ENCODE measurements at places on chromosomes 5 and 9.

DNA sequence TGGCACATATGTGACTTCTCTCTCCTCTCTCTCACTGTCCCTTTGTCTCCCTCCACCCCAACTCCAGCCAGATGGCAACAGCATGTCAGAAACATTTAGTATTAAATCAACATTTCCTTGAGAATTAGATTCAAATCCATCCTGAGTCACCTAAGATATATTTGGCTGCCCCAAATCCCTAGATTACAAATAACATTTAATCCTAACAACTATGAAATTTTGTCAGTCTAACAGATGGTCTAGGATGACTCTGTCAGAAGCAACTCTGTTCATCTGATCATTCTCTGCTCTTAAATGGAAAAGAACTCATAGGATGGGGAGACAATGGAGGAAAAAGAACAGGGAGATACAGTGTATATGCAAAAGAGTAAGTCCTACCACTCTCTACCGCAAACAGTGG is 201.2 kb downstream of the TSSK1B start:
- no peak for DNase-seq

- DNase-seq = no peak
Observed at GRCh38 chr5:119342406-119342805, 13.4 kb upstream of the TNFAIP8 start.

GRCh38 chr5:132394667-132395259 is 25.3 kb downstream of the SLC22A5 start:
- no peak for DNase-seq

GRCh38 chr9:11946531-11946930 is 746.7 kb upstream of the TYRP1 start:
- no peak for DNase-seq

GRCh38 chr9:86652736-86653135 is 294.6 kb downstream of the GAS1 start:
- no peak for DNase-seq

DNA sequence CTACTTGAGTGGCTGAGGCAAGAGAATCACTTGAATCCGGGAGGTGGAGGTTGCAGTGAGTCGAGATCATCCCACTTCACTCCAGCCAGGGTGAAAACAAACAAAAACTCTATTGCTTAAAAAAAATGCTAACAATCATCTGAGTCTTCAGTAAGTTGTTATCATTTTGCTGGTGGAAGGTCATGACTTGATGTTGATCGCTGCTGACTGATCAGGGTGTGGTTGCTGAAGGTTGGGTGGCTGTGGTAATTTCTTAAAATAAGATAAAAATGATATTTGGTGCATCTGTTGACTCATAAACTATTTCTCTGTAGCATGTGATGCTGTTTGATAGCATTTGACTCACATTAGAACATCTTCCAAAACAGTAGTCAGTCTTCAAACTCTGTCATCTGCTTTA is 349.4 kb upstream of the PAPPA start:
- no peak for DNase-seq

- no peak for DNase-seq
Observed at GRCh38 chr5:95871146-95871806, 48.8 kb upstream of the GLRX start.

- no peak for DNase-seq
Observed at GRCh38 chr5:90626493-90626892, 67.9 kb downstream of the ADGRV1 start.

DNA sequence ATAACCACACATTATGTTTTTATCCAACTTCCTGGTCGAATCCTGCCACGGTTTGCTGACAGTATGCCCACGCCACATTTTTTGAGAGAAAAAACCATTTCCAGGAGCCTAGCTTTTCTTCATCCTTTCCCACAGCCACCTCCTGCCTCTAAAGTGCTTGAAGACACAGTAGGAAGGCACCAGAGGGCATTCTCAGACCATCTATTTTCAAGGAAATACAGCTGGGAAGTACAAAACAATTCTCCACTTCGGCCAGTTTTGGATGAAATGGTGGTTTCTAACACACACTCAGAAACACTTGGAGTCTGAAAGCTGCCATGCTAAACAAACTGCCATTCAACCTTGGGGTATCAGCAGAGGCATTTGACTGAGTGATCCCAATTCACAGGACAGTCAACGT is 86.3 kb upstream of the RPS23 start:
- DNase-seq = no peak

DNA sequence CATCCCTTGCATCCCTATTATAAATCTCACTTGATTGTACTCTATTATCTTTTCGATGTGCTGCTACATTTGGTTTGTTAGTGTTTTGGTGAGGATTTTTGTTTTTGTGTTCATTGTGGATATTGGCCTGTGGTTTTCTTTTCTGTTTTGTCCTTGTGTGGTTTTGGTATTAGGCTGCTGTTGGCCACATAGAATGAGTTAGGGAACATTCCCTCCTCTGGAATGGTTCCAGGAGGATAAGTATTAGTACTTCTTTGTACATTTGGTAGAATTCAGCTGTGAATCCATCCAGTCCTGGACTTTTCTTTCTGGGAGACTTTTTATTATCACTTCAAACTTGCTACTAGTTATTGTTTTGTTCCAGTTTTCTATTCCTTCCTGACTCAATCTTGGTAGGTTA is 287.2 kb downstream of the CWC27 start:
- no peak for DNase-seq

DNA sequence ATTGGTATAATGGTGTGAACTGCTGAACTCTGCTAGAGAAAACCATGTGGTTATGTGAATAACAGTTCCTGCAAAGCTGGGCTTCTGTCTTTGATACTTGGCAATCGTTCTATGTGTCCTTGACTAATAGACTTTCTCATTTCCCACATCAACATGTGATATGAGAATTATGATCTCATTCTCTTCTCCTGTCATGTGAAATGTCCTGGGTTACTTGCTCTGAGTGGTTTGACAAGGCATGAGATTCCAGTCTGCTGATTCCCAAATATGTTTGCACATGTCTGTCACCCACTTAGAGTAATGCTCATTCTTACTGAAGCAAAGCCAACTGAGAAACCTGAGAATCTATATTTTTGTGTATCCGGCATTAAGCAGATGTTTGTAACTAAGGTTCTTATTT is 141.2 kb downstream of the PARP8 start:
- no peak for DNase-seq

DNA sequence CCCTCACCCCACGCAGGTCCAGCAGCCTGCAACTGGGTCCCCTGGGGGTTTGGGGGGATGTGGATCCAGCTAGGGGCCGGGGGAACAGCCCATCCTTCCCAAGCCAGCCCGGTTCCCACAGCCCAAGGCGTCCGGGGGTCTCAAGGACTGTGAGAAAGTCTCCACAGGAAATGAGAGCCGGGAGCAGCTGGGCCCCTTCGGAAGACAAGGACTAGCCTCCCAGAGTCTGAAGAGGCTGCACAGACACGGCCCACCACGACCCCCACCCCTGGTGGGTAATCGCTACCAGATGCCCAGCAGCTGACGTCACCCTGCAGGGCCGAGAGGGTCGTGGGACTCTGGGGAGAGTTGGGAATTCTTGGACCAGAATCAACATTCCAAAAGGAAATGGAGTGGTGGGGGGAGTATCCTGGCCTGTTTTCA is 10.5 kb downstream of the SH2D3C start:
- DNase-seq = no peak

- no peak for DNase-seq
Observed at GRCh38 chr5:3598769-3599211, 3.2 kb downstream of the IRX1 start.

GRCh38 chr5:15737036-15737821 is 237.2 kb downstream of the FBXL7 start:
- no peak for DNase-seq

GRCh38 chr5:42089705-42090104 is 164.6 kb downstream of the FBXO4 start:
- no peak for DNase-seq

DNA sequence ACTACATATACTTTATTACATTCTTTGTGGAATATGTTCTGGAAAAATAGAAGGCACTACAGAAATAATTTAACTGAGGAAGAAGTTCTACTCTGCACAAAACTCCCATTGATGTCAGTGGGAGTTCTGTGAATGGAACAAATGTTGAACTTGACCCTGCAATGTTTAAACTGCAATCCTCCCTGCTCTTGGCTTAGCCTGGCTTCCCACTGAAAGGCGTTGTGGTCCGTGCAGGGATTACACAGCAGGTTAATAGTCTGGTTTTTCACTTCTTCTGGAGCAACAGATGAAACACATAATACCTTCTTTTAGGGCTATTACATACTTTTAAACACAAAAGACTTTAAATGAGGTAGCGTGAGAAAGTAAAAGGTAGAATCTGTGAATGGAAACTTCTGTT is 12.9 kb upstream of the ERBIN start:
- no peak for DNase-seq

GRCh38 chr9:83701769-83702168 is 6.0 kb downstream of the UBQLN1 start:
- no peak for DNase-seq

DNA sequence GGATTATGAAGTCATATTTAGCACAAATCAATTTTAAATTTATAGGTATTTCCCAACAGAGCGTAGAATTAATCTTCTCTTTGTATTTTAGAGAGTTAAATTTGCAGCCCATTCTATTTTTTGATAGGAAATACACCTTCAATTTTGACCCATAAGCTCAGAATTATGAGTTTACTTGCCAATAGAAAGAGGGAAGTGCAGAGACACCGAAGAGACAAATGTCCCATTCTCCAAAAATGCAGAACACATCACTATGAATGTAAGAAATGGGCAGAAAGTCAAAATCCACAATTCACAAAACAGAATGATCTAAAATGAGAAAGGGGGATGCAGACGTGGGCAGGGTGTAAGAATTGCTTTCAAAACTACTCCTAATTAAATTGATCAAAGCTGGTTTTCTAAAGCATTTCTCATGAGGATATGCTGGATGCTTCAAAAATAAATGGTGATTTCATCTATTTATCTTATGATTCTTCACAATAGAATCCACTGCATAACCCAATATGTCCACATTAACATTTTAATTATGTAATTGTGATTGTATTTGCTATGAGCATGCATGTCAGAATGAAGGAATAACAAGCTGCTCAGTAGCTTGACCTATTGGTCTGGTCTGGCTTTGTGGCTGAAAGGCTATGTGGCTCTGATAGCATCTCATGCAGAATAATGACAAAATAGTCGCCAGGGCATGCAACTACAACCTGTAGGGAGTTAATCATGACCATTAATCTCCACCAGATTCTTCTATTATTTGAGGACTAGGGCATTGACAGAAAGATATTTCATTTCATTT is 550.1 kb upstream of the CDH18 start:
- no peak for DNase-seq

DNA sequence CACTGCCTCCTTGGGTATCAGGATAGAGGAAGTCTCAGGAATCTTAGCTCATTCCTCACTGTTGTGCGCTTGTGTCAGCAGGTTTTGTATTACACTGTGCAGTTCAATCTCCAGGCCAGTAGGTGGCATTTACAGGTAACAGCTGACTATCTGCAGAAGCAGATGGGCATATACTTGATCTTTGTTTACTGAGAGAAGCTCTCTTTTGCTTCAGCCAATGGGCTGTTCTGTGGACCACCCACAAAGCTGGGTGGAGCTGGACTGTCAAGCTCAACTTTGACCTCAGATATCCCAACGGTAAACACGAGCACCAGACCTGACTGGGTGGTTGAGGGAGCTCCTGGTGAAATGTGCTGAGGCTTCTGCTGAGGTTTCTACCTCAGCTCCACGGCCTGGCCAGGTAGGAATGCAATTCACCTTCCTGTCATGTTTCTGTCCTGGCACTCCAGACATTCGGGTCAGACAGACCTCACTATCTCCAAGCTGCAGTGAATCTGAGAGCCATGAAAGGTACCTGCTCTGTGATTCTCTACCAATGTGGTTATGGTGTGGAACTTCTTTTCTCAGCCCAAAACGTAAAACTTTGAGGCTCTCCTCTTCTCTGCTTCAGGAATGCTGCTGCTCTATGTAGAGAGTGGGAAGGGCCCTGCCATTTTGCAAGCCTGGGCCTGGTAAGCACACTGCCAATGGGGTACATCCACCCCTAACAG is 167.9 kb upstream of the ACTBL2 start:
- peak; percentile 45 for DNase-seq

- DNase-seq = no peak
Observed at GRCh38 chr9:103116246-103116645, 121.1 kb downstream of the CYLC2 start.

GRCh38 chr5:51860532-51861018 is 477.3 kb downstream of the ISL1 start:
- no peak for DNase-seq

- DNase-seq = no peak
Observed at GRCh38 chr5:68875351-68875750, 218.5 kb upstream of the SLC30A5 start.

DNA sequence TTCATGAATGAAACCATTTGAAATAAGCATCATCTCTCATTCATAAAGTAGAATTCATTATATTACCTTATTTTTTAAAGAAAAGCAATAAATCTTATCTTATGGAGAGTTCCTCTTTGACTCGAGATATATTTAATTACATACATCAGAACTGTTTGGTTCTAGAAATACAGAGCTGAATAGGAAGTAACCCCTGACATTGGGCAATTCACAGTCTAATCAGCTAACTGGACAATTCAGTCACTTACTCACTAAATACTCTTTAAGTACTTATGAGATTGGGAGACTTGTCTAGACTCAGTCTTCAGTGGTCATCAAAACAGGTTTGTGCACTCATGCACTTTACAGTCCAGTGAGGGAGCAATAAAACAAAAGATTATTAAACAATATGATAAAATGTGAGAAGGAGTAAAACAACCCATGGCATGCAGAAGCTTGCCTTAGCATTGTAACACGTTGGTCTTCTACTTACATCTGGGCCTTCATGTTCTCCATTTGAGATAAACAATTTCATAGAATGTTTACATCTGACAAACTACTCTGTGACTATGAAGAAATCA is 11.5 kb upstream of the FBXO38 start:
- no peak for DNase-seq

- no peak for DNase-seq
Observed at GRCh38 chr5:180304431-180305375, 12.8 kb upstream of the MAPK9 start.

DNA sequence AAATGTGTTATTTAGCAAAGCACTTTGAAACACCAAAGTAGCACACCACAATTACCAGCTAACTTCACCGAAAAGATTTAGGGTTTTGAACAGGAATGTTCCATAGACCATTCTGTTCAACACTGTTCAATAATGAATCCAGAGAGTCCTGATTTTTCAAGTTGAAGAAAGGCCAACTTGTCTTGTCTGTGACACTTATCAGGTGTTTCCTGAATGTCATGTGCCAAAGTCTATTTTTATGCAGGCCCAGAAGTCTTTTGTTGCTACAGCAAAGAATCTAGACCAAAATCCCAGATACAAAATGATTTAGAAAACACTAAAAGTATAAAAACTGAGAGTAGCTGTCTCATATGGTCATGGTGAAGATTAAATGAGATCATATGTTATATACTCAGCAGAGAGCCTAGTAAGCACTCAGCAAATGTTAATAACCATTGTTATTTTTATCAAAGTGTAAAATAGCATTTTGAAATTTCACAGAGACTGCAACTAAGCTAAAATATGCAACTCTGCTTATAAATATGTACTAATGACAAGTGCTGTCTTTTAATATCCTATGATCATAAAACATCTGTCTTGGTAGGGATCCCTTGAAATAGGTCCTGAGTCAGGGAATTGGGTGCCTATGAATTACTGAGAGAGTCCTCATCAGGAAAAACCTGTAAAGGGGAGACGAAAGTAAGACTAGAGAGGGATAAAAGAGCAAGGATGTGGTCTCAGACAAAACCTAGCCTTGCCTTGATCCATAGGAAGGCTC is 122.4 kb upstream of the SLC12A2 start:
- no peak for DNase-seq

- DNase-seq = no peak
Observed at GRCh38 chr9:114450833-114451706, 54.2 kb downstream of the WHRN start.
